Mesothelial cell of epicardium (in vitro differentiated cells): ENCODE measurements at places on chromosomes 1 and 21.

GRCh38 chr1:93800856-93801255 is 78.2 kb downstream of the DNTTIP2 start:
- no peak for DNase-seq

DNA sequence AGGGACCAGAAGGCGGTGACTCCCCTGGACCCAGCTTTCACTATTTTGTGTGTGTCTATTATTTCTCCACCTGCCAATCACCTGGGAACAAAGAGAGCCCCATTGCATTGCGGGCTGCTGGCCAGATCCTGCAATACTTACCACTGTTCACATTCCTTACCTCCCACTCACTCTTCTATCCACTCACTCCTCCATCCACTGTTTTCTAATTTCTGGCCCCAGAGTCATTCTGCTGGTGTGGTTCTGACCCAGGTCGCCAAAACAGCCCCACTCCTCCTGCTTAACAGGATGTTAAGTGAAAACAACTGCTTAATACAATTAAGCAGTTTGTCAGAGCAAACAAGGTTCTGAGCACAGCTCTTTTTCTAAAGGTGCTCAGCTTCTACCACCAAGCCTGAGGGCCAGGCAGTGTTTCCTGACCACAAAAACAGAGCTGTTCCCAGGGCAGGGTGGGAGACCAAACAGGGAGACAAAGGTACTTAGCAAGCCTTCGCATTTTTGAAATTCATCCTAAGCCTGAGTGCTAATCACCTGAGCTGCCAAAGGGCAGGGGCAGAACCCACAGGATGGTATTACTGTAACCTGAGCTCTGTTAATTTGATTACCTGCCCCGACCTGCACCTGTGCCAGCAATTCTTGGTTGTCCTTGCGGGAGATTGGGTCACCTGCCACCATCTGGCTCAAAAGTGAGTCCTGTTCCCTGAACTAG is 38.5 kb upstream of the EFCAB14 start:
- DNase-seq, result no peak

GRCh38 chr1:65277605-65278347 is 31.6 kb upstream of the DNAJC6 start:
- no peak for DNase-seq

GRCh38 chr21:34611528-34611927 is 3.4 kb downstream of the RCAN1 start:
- no peak for DNase-seq

GRCh38 chr1:25442178-25442577 is 11.5 kb downstream of the MACO1 start:
- DNase-seq, result no peak

DNA sequence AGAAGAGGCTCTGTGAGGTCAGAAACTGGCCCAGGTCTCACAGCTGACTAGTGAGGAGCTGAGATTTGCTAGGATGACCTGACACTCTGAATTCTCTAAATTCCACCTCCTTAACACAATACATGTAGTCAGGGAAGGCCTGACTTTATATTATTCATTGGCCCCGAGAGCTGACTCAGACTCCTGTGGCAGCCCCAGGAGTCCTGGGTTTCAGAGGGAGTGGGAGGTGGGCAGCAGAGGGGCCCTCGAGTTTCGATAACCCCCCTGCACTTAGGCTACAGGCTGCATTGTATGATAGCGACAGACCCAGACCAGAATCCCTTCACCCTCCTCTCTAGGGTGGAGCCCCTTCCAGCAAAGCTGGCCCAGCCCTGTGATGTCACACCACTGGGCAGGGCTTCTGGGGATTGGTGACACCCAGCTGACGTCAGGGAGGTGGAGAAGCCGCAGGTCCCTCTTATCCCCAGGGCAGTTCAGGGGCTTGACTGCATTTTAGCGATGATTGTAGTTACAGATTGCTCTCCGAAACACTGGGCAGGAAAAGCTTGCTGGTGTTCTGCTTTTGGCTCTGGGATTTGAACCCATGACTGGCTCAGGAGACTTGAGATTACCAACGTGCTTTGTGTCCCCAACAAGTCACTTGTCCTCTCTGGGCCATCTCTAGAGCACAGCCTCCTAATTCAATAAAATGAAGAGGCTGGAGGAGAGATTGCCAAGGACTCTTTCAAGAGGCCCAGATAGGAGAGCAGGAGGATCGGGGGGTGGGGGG is 17.0 kb upstream of the GPR37L1 start:
- DNase-seq, result no peak

DNA sequence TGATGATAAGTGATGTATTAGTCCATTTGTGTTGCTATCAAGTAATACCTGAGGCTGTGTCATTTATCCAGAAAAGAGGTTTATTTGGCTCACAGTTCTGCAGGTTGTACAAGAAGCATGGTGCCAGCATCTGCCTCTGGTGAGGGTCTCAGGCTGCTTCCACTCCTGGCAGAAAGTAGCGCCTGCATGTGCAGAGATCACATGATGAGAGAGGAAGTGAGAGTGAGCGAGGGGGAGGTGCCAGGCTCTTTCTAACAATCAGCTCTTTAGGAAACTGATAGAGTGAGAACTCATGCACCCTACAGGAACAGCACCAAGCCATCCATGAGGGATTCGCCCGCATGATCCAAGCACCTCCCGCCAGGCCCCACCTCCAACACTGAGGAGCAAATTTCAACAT is 2.2 kb upstream of the FHAD1 start:
- no peak for DNase-seq

DNA sequence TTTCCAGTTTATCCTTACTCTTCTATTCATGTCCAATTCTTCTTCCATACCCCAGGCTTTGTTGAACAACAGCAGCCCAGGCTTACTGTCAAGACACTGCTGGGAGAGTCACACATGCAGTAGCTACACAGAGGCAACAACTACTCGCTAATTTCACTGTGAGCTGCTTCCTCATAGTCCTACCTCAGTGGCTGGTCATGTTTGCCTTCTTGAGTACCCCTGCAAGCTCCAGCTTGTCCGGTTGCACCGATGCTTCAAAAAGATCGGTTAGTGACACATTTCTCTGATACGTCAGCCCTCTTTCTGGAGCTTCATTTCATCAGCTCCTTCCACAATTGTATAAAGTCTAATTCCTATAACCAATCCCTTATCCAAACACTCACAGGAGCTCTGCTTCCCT is 246.7 kb upstream of the NFIA start:
- DNase-seq, result no peak

DNA sequence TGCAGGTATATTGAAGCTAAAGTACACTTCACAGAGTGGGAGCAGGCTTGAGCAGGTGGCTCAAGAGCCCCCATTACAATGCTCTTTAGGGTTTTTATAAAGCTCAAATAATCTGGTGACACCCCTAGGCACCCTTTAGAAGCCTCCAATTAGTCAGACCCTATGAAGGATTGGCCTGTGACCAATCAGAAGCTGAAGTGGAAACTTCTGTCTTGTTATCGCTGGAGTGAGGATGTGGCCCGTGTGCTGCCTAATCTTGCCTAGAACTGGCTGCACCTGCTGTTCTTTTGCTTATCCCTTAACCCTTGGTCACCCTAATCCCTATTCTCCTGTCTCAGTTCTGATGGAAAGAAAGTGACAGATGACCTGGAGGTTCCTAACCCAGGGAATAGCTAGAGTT is 70.8 kb upstream of the ABCG1 start:
- no peak for DNase-seq

DNA sequence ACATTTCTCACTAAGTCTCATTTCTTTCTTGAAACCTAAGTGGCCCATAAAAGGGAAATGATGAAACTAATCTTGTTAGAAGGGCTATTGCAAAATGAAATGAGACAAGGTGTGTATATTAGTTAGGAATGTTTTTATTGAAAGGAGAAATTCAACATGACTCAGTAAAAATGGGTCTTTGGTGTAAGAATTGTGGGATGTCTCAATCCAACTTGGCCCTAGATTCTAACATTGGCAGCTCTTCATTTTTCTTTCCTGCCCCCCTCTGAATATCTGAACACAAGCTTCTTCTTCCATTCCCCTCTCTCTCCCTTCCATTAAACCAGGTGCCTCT is 26.8 kb upstream of the TARBP1 start:
- no peak for DNase-seq

GRCh38 chr1:109716121-109716520 is 4.1 kb downstream of the GSTM5 start:
- DNase-seq, result no peak
